ENCODE measurements at places on chromosomes 13 and 19.

DNA sequence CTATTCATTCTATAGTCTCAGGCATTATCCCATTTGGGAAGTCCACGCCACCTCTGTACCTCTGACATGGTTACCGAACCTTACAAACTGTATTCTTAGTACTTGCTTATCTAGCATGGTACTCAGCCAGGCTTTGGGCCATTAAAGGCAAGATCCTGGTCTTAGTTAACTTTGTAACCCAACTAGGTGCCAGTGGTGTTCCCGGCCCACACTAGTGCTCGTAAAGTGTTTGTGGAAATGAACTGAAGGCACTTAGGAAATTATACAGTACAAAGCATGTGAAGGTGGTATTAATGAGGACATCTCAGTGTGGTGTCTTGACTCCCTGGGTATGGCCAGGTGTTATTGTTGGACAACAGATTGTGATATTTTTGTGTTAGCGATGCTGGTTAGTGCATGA is 87.8 kb upstream of the RNF113B start:
- DNase-seq = no peak

- DNase-seq = no peak
Observed at GRCh38 chr13:42114912-42115311, 66.5 kb downstream of the DGKH start.

DNA sequence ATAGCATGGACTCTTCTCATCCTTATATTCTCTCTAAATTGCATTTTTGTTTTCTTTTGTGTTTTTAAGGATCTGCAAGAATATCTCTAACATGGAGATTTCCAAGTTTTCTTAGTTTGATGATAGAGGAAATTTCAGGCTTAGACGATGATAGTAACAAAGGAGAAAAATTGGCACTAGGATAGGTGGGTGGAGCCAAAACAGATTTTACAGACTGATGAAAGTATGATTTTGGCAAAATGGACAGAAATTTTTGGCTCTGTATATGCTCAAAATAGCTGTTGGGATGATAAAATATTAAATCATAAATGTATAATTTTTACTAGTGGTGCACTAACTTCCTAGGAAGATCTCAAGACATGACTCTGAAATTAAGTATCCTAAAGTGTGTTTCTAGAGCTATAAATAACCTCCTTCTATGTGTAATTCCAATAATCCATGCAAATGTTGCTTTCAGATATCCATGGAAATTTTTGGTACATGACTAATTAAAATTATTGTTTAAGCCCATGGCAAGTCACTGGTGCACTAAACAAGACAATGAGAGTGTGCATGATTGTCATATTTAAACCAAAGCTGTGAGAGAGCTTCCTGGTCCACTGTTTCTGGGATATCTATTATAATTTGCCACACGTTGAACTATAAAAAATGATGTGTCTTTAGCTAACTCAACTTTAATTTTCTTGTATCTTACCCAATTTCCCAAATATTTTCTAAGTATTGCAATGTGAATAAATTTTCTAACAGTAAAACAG is 55.8 kb upstream of the NBEA start:
- no peak for DNase-seq

DNA sequence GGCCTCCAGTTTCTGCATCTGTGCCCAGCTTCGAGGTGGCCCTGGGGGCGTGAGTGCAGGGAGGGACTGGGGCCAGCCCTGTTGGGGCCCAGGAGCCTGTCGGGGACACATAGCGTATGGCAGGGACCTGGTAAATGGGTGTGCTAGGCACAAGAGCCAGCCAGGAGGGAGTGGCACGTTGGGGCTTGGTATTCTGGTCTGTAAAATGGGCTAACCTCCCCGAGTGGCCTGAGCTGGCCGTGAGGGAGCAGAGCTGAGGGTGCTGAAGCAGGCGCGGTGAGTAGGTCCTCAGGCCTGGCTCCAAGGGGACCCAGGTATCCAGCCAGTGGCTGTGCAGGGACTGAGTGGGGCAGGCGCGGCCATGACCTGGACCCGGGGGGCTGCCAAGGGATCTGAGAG is 4.3 kb downstream of the PTOV1 start:
- no peak for DNase-seq

All from SK-N-SH (cell line).